Lower leg skin (tissue), 4 donors: ENCODE measurements at places on chromosomes 2 and 18. TPM values are rescaled to one million over a fixed set of nuclear protein-coding genes. Genes with fewer than 3 reads are reported as not detected.

- DNase-seq, result no peak
Measured at GRCh38 chr2:48855142-48855541, 99.6 kb upstream of the LHCGR start.

DNA sequence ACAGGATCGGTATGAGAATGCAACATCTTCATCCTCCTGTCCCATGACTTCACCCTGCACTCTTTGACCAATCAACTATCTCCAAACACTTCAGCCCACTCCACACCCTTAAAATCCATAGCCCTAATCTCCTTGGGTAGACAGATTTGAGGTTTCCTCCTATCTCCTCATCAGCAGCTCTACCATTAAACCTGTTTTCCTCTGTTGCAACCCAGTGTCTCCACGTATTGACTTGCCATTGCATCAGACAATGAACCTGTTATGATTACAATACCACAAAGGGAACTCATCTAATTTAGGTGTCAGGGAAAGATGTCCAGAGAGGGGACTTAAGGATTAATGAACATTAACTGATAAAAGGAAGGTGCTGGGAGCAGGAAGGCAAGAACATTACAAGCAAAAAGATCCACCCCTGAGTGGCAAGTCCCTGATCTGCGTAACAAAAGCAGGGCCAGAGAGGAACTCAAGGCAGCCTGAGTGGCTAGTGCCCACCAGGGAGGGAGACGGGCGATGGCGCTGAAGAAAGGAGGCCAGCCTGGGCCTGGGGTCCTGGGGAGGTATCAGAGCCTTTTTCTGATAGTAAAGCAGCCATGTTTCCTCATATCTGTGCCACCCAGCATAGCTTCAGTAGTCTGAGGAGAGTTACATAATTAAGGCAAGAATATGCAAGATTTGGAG, 44.6 kb downstream of the AKAIN1 start:
- no peak for DNase-seq

DNA sequence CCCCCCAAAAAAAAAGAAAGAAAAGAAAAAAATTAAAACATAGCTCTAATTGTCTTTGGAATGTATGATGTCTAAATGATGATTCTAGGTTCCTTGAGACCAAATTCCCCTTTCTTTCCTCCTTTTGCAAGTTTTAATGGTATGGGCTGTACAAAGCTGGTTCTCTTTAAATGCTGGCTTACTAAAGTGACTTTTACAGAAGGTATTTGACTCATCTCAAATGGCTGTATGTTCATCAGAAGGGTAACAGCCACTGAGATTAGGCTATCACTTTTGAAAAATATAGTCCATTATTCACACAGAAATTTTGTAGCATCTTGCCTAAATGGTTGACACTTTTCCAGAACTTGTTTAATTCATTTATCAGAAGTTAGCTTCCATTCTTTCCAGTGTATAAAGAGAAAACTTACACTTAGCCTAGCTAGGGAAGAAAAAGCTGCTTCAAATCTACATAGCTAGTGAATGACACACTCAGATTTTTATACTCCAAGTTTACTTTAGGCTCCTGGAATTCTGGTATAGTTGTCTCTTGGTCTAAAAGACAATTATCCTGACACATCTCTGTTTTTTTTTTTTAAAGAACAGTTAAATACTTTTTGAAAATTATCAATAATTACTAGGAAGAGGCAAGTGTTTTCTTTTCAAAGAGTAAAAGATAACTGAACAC, 622.6 kb downstream of the LRP1B start:
- no peak for DNase-seq

GRCh38 chr2:70724366-70724765, 43.6 kb downstream of the ADD2 start:
- no peak for DNase-seq

DNA sequence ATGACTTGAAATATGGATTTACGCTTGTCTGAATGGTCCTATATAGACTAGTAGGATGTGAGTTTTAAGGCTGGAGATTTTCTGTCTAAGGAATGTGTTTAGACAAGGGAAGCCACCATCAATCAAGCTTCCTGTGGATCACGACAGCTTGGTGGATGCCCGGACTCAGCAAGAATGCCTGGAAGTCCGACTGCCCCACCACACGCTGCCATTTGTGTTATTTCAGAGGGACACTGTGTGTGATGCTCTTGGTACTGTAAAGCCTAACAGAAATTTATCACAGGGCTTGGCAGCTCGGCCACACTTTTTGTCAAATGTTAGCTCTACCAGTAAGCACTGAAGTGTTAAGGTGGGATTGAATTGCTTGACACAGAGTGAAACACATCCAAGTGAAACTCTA, 127.1 kb upstream of the CDH7 start:
- DNase-seq, result no peak

Gene ACTR3
- total RNA-seq, result 128 TPM

GRCh38 chr2:70008290-70008689, 46.9 kb upstream of the ASPRV1 start:
- DNase-seq, result peak; percentile 66

DNA sequence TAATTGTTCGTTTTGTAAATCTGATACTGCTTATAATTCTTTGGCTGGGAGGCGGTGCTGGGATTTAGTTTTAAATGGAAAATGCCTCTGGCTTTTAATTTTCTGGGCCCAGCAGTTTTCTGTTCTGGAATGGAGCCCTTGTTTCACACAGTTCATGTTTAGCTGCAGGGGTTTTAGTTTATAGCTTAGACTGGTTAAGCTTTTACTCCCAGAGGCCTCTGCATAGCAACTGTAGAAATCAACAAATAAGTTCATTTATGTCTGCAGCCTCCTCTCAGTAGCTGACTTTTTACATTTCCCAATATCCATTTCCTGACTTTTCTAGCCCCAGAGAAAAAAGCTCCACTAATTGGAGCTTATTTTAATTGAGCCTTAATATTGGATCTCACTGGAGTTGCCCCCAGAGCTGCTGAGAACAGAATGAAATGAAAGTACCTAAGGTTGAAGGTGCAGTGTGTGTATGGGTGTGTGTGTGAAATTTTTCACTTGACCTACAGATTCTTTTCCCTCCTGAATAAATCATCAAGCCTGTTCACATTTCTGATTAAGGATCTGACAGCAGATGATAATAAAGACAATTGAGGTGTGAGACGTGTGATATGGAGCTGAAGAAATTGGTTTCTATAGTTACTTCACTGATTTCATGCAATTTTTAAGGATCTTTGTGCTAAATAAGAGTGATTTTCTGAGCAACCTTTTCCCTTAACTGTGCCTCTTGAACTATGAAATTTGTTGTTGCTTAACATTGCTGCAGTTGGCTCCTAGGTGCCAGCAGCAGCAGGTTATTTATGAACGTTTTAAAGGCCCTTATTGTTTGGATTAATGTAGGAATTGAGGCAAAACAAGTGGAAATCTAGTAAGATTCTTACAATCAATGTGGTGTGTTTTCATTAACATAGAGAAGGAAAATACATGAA, 109.6 kb downstream of the TAF4B start:
- no peak for DNase-seq

Gene WDR43
- total RNA-seq, result 40.8 TPM

GRCh38 chr2:29192526-29192925, 77.3 kb downstream of the CLIP4 start:
- DNase-seq, result no peak

Gene SESTD1
- 8.7 TPM for total RNA-seq

Gene CPLX4
- not detected for total RNA-seq

GRCh38 chr2:145168091-145168490, 648.2 kb upstream of the ZEB2 start:
- no peak for DNase-seq

Gene CRYGD
- total RNA-seq, result not detected

Gene DYNAP
- total RNA-seq, result not detected

Gene SNTG2
- total RNA-seq, result 10.5 TPM

GRCh38 chr2:208872591-208872990, 466.0 kb downstream of the PTH2R start:
- no peak for DNase-seq

Gene LYPD1
- 0.32 TPM for total RNA-seq

- DNase-seq, result no peak
Measured at GRCh38 chr2:71460595-71461303, 7.4 kb downstream of the DYSF start.

Gene SERPINB4
- total RNA-seq, result 0.54 TPM

Gene GAREM2
- 0.95 TPM for total RNA-seq

DNA sequence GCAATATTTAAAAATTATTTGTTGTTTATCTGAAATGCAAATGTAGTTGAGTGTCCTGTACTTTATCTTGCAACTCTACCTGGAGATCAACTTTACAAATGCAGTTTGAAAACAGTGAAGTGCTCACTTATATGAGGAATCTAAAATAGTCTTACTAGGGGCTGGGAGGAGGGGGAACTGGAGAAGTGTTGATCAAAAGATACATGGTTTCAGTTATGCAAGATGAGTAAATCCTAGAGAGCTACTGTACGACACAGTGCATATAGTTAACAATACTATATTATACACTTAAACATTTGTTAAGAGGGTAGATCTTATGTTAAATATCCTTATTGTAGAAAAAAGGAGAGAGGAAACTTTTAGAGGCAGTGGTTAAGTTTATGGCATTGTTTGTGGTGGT, 241.9 kb downstream of the BCL11A start:
- DNase-seq, result no peak

DNA sequence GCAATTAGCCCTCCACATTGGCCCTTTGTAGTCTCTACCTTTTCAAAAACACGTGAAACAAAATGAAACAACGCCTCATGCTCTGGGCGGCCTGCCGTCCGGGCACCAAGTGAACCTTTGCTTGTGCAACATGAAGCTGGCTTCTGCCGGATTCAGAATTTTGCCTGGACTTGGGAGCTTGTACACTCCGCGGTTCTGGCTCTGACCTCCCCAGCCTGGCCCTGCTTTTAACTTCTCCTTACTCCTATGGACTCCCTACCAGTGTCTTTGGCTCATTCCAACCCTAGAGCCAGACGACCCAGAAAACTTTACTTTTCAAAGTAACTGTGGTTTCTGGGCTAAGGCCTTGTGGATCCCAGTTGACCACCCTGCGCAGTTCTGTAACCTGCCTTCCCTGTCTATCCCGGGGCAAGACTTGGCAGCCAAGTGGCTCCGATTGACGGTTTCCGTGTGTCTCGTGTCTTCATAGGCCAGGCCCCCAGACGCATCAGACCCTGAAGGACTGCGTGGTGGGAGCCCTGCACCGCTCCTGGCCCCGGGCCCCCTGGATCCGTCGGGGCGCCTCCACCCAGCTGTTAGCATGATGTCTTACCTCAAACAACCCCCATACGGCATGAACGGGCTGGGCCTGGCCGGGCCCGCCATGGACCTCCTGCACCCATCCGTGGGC, 1.9 kb downstream of the OTX1 start:
- DNase-seq, result no peak

- no peak for DNase-seq
Measured at GRCh38 chr2:136395582-136395981, 277.6 kb upstream of the CXCR4 start.

DNA sequence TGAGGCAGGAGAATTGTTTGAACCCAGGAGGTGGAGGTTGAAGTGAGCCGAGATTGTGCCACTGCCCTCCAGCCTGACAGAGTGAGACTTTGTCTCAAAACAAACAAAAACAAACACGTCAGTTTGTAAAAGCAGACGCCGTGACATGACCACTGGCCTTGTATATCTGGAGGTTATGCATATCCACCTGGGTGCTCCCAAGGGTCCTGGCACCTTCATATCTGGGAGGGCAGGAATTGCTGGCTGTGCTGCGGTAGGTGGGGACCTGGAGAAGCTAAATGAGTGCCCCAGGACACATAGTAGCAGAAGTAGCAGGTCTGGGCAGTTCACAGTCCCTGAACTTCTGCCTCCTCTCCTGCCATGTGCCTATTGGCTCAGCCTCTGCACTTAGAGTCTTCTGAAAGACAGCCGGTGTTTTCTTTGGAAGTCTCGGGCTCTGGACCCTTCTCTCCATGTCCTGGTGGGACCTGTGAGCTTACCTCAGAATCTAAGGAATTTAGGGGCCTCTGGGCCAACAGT, 30.9 kb upstream of the IL1R2 start:
- no peak for DNase-seq

DNA sequence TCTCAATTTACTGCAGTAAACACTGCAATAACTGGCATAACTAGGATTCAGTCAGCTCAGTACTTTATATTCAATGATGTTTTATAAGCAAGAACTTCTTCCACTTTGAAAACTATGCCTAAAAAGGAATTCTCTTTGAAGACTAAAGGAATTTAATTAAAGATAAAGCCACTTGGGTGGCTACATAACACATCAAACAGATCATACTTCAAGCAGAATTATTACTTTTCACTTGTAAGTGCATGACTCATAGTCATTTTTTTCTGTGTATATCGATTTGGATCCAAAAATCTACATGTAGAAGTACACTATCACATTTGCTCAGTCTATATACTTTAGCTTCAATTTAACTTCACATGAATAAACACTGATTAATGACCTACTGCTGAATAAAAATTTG, 4.0 kb downstream of the KANSL1L start:
- DNase-seq, result no peak

- DNase-seq, result no peak
Measured at GRCh38 chr2:85930129-85931124, 41.6 kb upstream of the ST3GAL5 start.

Gene BUB1
- total RNA-seq, result 2.4 TPM

GRCh38 chr2:39913648-39914461, 134.8 kb upstream of the THUMPD2 start:
- DNase-seq, result no peak

Gene DUSP2
- 39.3 TPM for total RNA-seq
